ENCODE measurements at places on chromosomes 11 and 22.

DNA sequence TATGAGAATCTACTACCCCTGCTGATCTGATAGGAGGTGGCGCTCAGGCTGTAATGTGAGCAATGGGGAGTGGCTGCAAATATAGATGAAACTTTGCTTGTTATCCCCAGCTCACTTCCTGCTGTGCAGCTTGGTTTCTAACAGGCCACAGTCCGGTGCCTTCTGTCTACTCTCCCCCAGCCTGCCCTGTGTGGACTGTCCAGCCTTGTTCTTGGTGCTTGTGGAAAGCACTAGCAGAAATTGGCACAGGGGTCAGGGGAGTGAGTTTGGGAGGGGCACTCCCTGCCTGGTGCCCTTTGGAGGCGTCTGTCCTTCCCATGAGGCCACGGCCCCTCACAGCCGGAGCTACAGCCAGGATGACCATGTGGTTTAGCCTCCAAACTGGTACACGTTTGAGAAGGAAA, 14.3 kb downstream of the MOV10L1 start:
- DNase-seq: peak; percentile 41

- no peak for DNase-seq
Measured at GRCh38 chr11:30454111-30454510, 131.2 kb downstream of the ARL14EP start.

DNA sequence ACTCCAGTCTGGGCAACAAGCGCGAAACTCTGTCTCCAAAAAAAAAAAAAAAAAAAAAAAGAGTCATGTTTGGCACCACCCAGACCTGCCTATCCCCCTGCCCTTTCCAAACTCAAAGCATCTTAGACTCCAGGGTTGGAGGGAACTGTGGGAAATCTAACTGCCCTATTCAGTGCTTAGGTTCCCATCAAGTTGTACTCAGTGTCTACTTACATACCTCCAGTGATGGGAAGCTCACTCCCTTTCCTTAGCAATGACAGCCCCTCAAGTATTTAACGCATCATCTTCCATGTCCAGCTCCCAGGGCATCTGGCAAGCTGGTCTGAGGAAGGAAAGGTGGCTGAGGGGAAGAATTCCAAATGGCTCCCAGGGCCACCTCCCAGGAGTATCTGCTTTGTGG, 3.0 kb downstream of the ACTN3 start:
- DNase-seq: no peak

GRCh38 chr22:27138471-27138870, 481.1 kb downstream of the MIAT start:
- DNase-seq: no peak

DNA sequence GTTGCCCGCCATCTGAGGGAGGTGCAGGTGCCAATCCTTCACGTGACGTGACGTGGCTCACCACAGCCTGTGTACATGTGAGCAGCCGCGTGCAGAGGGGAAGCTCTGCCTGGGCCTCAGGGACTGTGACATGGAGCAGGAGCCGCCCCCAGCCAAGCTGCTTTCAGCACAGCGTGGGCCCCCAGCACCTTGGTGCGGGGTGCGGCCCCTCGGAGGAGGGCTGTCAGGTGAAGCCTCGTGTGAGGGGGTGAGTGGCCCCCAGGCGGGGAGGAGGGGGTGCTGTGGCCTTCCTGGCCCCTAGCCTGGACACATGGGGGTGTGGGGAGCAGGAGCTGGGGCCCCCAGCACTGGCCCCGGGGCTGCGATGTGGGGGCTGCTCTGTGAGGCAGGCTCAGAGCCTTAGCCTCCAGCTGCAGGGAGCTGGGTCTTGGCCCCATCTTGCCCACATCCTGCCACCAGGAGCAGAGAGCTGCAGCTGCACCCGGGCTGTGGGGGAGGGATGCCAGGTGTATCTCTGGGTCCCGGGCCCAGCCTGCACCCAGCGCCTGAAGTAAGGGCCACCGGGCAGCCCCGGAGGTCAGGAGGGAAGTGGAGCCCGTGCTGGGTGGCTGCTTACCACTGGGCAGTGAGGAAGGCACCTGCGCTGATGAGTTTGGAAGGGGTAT, at the start of gene ADORA2A:
Gene ADORA2A, plus strand, starts transcription at position 100 of the 665 bp plus-strand sequence. CDS start 5,806 bp downstream, outside the sequence.
- DNase-seq: no peak

GRCh38 chr11:134266841-134267251, 9.3 kb upstream of the GLB1L3 start:
- DNase-seq: no peak

- no peak for DNase-seq
Measured at GRCh38 chr22:37416827-37417226, 10.5 kb downstream of the ELFN2 start.

DNA sequence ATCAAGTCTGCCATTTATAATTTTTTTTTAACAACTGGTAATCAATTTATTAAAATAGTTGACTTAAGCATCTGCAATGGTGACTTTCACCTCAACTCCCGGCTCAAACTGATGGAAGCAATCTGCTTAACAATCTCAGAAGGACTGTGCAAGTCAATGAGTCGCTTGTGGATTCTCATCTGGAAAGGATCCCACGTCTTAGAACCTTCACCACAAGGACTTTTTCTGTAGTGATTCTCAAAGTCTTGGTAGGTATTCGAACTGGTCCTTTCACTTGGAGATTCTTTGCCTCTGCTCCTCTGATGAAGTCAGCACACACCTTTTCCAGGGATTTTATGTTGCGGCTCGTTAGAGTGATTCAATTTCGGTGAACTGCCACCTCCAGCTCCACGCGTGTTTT, 7.3 kb downstream of the RSF1 start:
- no peak for DNase-seq

DNA sequence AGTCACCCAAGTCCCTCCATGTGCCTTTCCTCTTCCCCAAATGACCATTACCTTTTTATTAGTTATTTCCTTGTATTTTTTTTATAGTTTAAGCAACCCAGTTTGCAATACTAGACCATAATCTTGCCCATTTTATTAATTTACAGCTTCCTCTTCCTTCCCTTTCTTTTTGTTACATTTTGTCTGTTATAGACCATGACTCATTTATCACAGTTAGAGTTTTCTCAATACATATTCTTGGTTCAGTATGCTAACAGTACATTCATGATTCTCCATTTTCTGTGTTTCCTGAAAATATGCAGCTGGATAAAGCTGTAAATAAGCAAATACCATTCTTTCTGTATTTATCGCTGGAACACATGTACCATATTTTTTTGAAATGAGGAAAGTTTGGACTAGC, 376.7 kb upstream of the RAG2 start:
- no peak for DNase-seq

GRCh38 chr11:83068568-83068967, 3.1 kb downstream of the RAB30 start:
- DNase-seq: no peak

- DNase-seq: no peak
Measured at GRCh38 chr11:128208329-128209137, 378.8 kb downstream of the ETS1 start.

DNA sequence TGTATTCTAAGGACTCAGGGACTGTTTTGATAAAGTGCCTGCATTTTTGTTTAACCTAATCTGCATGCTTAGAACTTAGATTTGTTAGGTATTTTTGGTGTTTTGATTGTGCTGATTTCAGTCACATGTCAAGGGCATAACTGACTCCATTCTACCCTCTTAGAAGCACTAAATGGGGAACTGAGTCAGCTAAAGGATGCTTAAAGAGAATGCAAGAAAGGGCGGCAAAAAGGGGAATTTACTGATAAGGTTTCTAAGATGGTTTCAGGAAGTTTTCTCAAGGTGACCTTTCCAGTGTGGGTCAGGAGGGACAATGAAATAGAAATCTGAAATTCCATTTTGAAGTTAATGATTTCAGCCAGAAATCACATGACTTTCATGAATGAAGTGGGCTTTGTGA, 43.0 kb downstream of the MMP20 start:
- DNase-seq: no peak

- DNase-seq: no peak
Measured at GRCh38 chr11:73995247-73995646, 12.6 kb upstream of the UCP2 start.

- DNase-seq: no peak
Measured at GRCh38 chr22:38032681-38033521, 24.3 kb upstream of the PICK1 start.

DNA sequence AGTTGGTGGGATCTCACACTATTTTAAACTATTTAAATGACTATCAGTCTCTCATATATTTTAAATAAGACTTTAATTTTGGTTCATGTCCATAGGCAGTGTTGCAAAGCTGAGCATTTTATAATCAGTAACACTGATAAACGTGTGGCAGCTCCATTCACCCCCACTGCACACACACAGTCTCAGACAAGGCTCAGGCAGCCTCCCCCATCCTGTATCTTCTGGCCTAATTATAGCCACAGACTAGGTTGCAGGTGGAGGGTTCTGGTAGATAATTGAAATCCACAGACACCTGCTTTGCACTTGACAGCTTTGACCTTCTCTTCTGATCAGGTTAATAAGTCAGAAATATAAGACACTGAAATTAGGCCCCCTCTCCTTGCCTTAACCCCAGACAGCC, 118.5 kb upstream of the LDLRAD3 start:
- DNase-seq: no peak

DNA sequence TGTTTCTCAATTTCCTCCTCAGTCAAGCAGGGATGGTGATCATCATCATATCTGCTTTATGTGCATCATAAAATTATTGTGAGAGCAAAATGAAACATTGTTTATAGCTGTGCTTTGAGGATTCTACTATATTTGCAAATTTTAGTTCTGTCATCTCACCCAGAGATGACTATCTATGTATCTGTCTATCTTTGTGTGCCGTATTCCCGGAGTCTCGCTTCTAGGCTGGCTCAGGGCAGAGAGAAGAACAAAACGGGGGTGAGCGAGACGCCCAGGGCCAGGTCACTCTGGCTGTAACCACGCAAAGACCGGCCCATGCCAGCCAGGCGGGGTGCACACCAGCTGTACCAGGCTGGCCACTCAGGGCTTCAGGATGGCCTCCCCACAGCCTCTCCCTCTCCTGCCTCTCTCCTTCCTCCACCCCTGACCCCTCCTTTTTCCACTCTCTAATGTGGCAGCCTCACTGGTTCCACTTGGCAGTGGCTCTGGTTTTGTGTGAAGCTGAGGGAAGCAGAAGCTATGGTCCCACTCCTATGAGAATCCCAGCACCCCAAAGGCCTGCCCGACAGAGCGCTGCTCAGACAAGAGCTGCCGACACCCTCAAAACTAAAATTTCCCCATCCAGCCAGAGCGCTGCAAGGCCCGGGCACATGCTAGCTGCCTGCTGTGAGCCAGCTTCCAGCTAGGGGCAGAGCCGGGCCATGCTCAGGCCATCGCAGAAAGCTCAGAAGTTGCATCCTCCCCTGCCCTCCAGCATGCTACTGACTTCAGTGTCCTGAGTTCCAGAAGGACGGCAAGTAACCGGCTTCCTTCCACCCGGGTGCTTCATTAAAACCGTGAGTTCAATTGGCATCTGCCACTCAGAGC, 139.5 kb upstream of the TBCEL start:
- no peak for DNase-seq

DNA sequence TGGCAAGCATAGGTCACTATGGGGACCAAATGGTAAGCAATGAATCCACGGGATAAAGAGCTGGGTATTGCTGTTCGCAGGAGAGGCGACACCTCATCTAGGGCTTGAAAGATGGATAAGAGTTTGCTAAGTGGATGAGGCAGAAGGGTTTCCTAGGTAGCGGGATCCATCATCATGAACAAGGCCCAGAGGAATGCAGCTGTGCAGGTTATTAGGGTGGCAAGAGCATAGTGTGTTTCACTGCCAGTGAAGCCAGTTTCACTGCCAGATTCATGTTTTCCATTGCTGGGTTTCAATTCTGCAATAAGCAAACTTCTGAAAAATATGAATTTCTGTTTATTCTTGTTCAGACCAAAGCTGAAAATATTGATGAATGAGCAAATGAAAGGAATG, 27.2 kb downstream of the WEE1 start:
- no peak for DNase-seq

DNA sequence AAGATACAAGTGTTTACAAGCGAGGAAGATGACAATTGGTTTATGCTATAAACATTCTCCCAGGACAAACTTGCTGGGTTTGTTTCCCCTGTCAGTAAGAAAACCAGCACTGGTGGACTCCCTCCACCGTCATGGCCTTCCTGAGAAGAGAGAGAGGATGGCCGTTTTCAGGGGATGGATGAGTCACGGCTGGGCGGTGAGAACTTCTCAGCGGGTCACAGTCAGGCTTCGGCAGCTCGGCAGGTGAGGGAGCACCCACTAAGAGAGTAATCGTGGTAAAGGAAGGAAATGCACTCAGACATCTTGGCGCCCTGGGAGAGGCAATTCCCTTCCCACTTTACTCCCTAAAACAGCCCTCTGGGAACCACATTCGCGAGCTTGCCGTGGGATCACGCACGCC, 83.9 kb downstream of the NCAM1 start:
- peak; percentile 21 for DNase-seq

- no peak for DNase-seq
Measured at GRCh38 chr11:47980907-47981621, 705 bp downstream of the PTPRJ start.

DNA sequence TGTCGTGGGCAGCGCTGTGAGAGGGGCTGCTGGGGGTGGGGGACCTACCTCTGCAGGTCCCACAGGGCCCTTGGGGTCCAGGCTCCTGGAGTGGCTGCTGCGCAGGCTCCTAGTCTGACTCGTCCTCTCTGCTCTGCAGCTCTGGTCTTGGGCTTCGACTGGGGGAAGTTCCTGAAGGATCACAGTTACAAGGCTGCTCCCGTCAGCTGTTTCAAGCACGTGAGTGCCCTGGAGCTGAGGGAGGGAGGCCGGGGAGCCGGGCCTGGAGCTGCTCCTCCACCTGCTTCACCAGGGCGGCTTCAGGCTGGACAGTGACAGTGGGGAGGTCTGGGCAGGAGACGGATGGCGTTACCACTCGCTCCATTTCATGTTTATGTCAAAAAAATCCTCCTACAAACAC, 11.9 kb downstream of the L3MBTL2 start:
- DNase-seq: no peak

GRCh38 chr11:94305146-94305545, 766 bp downstream of the IZUMO1R start:
- DNase-seq: no peak

DNA sequence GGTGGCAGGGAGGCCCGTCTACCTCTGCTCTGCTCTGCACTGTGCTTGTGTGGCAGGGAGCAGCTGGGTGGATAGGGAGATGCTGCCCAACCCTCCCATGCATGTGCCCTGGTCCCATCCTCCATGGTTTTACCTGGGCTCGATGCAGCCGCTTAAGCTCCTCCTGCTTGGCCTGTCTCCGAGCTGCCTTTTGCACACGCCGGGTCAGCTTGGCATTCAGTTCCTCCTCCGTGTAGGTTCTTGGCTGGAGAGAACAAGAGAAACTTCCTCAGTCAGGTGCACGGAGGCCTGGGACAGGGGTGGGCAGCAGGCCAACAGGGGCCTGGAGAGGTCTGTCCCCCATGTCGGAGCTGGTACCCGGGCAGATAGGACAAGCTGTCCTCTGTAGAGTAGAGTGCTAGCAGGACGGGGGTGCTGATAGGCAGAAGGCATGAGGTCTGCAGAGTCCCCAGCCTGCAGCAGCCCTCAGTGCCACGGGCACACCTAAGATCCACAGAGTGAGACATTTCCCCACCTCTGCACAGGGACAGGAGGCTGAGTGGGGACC, 36.4 kb upstream of the BID start:
- DNase-seq: no peak

GRCh38 chr11:95121698-95122097, 32.1 kb downstream of the ENDOD1 start:
- DNase-seq: no peak

All from NCI-H510A (cell line).